Activated T-helper 1 cell treated with anti-CD3 and anti-CD28 coated beads, Interleukin-2, amount 50 U/mL, for 16 hours (primary cell): ENCODE measurements at places on chromosomes 1 and 21.

DNA sequence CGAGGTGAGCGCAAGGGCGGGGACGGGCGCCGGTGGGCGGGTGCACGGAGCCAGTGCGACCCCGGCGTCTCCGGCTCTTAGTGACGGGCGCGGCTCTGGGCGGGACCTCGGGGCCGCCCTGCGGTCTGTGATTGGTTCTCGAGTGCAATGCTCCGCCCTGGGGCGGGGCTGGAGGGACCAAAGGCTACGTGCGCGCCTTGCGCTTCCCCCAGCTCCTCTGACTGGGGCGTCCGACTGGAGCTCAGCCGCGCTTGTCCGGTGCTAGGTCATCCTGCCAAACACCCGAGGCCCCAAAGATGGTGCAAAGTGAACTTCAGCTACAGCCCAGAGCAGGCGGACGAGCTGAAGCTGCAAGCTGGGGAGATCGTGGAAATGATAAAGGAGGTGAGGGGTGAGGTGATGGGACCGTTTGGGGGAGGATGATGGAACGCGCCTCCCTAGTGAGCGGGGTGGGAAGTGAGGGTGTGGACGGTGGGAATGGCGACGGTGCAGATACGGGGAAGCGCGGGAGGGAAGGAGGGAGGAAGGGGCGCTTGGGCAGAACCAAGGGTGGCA lies 811 bp downstream of the SH3D21 start:
- peak; percentile 86 for DNase-seq

DNA sequence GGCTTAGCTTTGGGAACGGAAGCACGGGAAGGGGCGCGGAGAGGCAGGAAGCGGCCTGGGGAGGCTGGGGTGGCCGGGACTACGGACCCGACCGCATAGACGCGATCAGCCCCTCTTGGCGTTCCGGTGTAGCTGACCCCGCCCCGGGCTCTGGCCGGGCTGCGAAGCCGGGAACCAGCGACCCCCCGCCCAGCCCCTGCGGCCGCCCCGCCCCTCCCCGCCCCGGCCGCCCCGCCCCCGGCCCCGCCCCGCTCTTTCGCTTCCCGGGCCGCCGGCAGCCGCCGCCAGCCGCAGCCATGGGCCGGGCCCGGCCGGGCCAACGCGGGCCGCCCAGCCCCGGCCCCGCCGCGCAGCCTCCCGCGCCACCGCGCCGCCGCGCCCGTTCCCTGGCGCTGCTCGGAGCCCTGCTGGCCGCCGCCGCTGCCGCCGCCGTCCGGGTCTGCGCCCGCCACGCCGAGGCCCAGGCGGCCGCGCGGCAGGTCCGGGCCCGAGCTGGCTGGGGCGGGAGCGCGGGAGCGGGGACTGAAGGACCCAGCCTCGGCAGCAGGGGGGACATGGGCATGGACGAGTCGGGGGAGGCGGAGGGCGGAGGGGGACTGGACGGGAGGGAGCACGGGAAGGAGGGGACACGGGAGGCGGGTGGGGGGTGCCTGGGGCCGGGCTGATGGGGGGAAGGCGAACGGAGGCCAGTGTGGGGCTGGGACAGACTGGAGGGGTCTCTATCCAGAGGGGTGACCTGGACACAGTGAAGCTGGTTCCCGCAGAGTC lies at the start of gene SELENON:
Gene SELENON (plus strand): TSS at position 259 of the 768 bp plus-strand sequence. CDS start 38 bp downstream, at position 297.
- peak; percentile 35 for DNase-seq

DNA sequence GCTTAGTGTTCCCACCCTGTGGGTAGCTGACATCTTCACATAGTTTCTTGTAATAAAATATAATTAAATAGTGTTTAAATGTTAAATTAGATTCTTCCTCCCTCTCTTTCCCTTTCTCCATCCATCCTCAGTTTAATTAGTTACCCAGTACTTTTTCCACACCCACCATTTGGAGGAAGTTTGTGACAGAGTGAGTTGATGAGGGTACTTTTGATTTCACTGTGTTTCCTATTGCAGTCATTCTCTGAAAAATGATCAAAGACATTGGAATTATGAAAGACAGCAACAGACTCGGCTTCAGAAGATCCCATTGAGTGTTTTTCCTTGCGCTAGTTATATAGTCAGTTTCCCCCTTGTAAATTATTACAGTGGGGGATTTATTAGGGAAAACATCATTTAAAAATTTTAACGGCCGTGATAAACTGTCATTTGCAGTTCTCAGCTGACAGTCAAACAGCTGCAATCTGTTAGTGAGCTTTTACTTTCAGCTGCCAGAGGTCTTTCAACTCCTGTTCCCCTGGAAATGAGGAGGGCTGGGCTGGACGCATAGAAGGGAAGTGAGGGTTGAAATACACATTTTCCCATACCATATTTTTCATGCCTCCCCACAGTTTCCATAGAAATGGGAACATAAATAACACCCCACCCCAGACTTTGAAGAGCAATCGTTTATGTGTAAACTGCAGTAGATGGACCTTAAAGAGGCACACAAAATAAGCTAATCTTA lies 61.3 kb upstream of the CACYBP start:
- no peak for DNase-seq

DNA sequence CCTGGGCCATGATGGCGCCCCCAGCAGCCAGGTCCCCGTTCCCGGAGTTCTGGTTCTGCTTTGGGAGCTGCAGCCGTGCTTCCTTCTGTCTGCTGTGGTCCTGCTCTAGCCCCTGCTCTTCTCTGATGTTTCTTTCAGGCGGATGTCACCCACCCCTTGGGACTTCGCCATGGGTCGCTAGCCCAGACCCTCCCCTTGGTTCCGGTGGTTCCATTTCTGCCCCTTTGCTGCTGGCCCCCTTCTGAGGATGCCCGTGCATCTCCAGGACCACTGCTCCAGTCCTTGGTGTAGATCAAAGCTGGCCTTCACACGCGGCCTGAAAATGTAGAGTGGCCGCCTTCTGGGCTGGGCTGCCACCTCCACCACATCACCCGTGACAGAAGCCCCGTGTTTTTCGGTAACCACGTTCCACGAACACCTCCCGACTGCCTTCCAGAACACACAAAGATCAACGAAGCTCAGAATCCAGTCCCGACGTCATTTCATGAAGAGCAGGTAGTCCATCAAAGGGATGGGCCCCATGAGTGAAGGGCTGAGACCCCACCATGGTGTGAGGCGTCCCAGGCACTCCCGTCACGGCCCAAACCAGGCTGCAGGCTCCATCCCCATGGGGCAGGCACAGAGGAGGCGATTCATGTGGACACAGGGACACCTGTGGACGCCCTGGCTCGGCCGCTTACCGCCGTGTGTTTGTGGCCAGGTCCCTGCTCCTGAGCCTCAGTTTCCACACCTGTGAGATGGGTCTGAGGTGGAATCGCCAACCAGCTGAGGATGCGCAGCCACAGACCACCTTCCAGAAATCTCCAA lies 24.4 kb downstream of the KRTAP10-1 start:
- DNase-seq, result no peak

DNA sequence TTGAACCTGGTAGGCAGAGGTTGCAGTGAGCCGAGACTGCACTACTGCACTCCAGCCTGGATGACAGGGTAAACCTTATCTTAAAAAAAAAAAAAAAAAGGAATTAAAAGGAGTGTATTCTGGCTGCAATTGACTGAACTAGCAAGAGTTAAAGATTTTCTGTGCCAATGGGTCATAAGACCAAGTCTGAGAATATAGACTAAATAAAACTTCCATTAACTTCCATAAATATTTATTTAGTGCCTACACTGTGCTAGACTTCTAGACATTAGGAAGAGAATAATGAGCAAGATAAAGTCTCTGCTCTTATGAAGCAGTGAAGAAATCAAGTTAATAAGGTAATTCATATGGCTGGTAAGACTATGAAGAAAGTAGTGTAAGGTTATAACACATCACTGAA lies 27.2 kb downstream of the DPH5 start:
- DNase-seq, result no peak

- no peak for DNase-seq
Observed at GRCh38 chr21:21003701-21004100, 5.5 kb downstream of the NCAM2 start.

DNA sequence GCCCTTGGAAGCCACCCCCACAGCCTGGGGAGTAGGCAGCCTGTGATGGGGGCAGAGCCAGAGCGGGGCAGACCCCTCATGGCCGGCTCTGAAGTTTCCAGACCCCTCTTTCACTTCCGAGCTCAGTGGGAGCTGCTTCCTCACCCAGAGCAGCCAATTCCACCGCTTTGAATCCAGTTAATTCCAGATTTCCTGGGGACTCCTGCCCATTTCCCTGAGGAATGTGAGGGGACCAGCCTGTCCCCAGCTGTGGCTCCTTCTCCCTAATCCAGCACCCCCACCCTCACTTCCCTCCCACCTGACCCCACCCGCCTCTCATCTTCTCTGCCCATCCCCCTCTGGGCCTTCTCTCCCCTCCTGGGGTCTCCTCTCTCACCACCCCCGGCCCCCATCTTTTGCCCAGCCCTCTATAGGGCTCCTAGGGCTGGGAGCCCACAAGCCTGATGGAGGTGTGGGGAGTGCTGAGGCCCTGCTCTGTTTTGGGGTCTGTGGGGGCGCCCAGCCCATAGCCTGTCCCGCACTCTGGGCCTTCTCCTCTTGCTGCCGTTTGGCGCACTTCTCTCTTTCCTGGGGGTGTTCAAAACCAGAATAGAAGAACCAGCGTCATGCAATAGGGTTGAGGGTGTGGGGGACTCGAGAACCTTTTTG lies 26.2 kb upstream of the TNFRSF1B start:
- no peak for DNase-seq

- no peak for DNase-seq
Observed at GRCh38 chr1:241902391-241903065, 54.5 kb downstream of the EXO1 start.

- no peak for DNase-seq
Observed at GRCh38 chr1:16248603-16249516, 11.9 kb upstream of the CPLANE2 start.

- no peak for DNase-seq
Observed at GRCh38 chr1:180912801-180913565, at the start of gene KIAA1614. KIAA1614 (plus strand) TSS chr1:180912897; CDS start chr1:180913244, 347 bp downstream.

GRCh38 chr1:173175514-173176145 lies 31.5 kb downstream of the TNFSF4 start:
- no peak for DNase-seq

DNA sequence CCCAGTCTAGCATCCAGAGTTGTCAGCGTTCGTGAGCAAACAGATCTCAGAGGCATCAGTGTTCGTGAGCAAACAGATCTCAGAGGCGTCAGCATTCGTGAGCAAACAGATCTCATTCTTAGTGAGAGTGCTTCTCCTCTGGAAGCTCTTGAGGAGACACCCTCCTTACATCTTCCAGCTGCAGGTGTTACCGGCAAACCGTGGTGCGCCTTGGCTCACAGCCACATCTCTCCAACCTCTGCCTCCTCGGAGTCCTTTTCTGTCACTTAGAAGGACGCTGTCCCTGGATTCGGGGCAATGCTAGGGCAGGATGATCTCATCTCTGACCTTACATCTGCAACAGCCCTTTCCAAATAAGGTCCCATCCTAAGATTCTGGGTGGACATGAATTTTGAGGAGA lies 14.6 kb upstream of the UMODL1 start:
- no peak for DNase-seq

GRCh38 chr1:29197590-29197924 lies 15.9 kb upstream of the SRSF4 start:
- DNase-seq, result no peak

DNA sequence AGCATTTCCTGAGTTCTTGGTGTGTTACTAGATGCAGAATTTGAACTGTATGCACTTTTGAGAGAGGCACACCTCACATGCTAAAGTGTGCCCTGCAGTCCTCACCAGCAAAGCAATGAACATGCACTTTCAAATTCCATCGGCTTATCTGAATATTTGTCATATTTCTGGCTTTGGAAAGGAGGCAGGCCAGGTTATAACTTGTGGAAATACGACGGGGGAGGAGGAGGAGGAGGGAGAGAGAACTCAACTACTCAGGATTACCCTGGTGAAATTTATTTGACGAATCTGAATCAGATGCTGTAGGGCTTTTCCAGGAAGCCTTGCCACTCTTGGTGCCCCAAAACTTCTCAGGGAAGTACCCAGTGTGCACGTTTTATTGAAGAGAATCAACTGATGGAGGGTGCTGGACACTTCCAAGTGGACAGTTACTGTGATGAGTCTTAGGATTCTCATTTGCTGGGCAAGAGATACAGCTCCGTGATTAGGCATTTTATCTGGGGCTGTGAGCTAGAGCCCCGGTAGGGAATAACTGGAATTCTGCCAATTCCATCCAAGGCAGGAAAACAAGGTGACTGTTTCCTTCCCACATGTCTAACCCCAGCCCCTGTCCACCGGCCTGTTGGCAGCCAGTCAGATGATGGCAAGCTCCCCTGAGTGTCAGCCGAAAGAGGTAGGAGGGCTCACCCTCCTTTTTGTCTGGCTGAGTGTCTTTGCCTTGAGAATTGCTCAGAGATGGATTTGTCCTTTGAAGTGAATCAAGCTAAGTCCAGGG lies 3.8 kb downstream of the PDPN start:
- no peak for DNase-seq

DNA sequence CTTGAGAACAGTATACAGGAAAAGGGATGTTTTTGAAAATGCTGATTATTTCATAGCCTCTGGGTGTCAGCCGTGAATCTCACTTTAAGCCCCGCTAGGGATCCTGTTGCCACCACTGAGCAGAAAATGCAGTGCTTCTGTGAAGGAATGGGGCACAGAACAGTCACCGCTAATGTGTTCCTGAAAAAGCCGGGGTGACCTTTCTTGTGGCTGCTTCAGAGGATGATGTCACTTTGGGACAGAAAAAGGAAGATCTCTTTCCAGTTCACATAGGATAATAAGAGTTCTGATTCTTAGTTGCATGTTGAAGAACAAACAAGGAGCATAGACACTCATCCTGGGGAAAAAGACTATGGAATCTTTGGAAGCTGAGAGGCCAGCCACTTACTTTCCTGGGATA lies 349.6 kb downstream of the DISC1 start:
- no peak for DNase-seq

DNA sequence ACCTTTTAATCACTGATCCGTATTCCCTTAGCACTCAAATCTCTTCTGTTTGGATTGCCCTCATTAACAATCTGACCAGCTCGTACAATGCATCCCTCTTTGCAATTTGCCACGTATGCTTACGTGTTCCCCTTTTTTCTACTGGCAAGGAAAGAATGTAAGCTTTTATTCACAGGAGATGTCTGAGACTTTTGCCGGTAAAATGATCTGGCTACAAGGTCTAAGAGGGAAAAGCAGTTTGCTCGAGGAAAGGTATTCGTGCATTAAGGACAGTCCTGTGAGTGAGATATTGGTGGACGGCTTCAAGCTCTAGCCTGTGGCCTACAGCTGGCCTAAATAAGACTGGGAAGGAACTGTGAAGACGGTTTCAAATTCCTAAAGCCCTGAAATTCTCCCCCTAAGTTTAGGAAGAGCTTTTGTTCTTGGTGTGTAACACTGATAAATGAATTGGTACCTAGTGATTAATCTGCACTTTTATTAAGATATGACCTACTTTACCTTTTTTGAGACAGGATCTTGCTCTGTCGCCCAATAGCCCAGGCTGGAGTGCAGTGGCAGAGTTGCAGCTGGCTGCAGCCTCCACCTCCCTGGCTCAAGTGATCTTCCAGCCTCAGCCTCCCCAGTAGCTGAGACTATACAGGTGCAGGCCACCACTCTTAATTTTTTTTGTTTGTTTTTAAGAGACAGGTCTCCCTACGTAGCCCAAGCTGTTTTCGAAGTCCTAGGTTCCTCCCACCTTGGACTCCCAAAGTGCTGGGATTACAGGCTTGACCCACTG lies 895 bp upstream of the UBR4 start:
- DNase-seq, result no peak

GRCh38 chr1:26168410-26169197 lies at the start of gene C1orf232:
C1orf232 (minus strand) TSS chr1:26168963; CDS start chr1:26168499, 464 bp downstream.
- DNase-seq, result no peak

GRCh38 chr1:185560760-185561159 lies 173.4 kb upstream of the HMCN1 start:
- DNase-seq, result no peak
